Amygdala (tissue), 56 donors: ENCODE measurements at places on chromosomes 4 and X.

DNA sequence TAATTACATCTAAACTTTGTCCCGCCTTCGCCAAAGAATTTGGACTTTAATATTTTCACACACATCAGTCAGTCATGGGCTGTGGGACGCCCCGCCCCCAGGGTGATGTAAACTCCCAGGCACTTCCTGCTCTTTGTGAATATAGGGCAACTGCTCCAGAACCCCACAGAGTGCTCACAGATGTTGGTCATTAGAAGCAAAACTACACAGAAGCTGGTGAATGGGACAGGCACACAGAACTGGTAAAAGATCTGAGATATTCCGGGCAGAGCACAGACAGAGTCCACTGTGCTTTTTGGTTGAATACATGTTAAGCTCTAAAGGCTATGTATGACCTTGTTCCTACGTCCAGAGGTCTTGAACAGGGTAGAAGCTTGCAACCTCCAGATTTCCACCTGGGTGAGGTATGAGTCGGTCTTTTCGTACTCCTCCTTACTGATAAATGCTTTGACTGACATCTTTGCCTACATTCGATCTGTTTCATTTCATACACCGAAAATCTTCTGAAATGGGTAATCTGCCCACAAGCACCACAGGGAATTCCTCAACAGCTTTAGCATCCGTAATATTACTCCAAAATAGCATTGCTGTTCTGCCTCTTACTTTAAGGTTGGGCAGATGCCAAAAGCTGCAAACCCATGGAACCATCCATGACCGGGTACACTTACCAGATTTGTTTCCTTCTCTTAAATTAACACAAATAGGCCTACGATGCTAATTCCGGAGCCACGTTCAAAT, 144.6 kb downstream of the AMELX start:
- no peak for DNase-seq

- DNase-seq: no peak
Measured at GRCh38 chrX:36974911-36975310, 33.3 kb upstream of the FAM47C start.

GRCh38 chr4:173934201-173934600, 349.3 kb downstream of the FBXO8 start:
- DNase-seq: no peak

- DNase-seq: no peak
Measured at GRCh38 chrX:96407981-96408380, 276.7 kb upstream of the DIAPH2 start.

- no peak for DNase-seq
Measured at GRCh38 chr4:185343726-185344581, 51.8 kb downstream of the LRP2BP start.

DNA sequence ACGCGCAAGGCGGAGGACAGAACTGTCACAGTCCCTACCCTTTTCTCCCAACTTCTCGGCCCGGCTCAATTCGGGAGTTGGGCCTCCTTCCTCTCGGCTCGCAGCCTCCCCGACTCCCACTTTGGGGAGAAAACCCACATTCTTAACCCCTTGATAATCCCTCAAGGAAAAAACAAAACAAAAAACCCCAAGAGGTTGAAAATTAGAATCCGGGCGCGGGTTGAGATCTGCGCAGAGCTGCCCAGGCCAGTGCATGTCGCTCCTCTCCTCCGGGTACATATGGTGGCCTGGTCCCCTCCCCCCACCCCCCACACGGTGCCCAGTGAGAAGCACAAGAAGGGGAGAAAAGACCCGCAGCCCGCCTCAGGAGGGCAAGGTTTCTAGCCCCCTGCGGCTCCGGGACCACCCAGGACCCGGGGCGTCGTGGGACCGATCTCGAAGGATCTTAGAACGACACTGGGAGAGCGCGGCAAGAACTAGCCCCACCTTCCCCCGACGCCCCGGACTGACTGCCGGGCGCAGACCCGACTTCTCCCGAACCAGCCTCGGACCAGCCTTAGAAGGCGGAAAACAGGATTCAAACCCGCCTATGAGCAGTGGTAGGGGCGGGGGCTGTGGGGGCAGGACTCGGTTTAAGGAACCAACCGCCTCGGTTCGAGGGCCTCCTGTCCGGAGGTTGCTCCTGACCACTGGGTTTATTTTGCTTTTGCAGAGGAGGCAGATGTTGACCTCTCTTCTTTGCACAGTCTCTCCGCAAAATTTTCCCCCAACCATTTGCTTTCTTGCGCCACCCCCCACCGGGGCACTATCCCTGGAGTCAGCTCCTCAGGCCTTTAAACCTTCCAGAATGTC, 2.5 kb upstream of the PDGFRA start:
- no peak for DNase-seq

- DNase-seq: no peak
Measured at GRCh38 chrX:2696698-2697215, 5.7 kb downstream of the CD99 start.

DNA sequence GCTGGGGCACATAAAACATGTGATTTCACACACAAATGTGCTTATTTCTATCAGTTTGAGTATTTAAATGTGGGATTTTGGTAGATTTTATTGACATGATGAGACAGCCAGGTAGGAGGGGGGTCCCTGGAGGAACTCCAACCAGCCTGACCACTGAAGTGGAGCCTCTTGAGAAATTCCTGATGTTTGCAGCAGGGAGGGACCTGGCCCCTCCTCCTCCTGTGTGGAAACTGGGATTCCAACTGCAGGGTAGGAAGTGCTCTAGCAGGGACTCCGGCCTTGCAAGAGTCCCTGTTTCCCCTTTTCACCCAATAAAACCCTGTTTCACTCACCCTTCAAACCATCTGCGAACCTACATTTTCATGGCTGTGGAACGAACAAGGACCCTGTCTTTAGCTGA, 2224.0 kb upstream of the AGA start:
- DNase-seq: no peak

- peak; percentile 19 for DNase-seq
Measured at GRCh38 chr4:46124773-46125413, 1.0 kb upstream of the GABRG1 start.

GRCh38 chr4:117239434-117239833, 154.1 kb upstream of the TRAM1L1 start:
- DNase-seq: no peak

- no peak for DNase-seq
Measured at GRCh38 chrX:38880296-38880854, 79.1 kb downstream of the MID1IP1 start.

DNA sequence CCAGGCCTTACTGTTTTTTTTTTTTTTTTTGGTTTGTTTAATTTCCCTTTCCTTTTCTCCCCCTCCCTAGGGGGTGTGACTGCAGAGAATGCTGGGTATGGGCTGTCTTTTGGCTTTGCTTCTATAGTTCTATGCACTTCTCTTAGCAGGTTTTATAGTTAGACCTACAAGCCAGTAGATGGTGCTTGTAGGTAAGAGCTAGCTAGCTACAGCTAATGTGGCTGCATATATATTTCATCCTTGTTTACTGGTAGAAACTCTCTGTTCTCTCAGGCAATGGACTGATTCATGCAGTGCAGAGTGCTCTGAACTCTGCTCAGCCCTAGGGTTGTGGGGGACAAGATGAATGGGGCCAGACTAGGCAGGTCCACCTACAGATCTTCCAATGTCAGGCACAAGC, 246.4 kb downstream of the SH2D1A start:
- no peak for DNase-seq

- DNase-seq: no peak
Measured at GRCh38 chr4:95877636-95878035, 37.7 kb downstream of the PDHA2 start.

GRCh38 chr4:76722838-76723237, 175.1 kb downstream of the SOWAHB start:
- DNase-seq: no peak

- no peak for DNase-seq
Measured at GRCh38 chr4:34148322-34148908, 2095.9 kb downstream of the ARAP2 start.

DNA sequence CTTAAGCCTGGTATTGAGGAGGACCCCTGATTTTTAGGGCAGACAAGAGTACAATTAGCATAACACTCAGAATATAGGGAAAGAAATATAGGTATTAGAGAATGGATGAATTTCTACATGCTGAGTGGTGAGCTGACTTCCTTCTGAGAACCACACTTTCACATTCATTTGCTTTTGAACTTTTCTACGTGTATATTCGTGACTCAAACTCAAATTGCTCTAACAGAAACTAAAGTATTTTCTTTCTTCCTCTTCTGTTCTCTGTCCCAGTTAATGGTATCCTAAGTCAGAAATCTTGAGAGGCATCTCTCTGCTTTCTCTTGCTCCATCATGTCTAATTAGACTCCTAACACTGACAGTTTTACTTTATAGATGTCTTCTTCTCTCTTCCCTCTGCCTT, 103.2 kb upstream of the CITED1 start:
- no peak for DNase-seq

- no peak for DNase-seq
Measured at GRCh38 chr4:139975830-139976272, 178.1 kb downstream of the MAML3 start.

- no peak for DNase-seq
Measured at GRCh38 chrX:19907794-19908193, 20.4 kb upstream of the SH3KBP1 start.

GRCh38 chr4:121096629-121097028, 24.3 kb upstream of the NDNF start:
- DNase-seq: no peak

DNA sequence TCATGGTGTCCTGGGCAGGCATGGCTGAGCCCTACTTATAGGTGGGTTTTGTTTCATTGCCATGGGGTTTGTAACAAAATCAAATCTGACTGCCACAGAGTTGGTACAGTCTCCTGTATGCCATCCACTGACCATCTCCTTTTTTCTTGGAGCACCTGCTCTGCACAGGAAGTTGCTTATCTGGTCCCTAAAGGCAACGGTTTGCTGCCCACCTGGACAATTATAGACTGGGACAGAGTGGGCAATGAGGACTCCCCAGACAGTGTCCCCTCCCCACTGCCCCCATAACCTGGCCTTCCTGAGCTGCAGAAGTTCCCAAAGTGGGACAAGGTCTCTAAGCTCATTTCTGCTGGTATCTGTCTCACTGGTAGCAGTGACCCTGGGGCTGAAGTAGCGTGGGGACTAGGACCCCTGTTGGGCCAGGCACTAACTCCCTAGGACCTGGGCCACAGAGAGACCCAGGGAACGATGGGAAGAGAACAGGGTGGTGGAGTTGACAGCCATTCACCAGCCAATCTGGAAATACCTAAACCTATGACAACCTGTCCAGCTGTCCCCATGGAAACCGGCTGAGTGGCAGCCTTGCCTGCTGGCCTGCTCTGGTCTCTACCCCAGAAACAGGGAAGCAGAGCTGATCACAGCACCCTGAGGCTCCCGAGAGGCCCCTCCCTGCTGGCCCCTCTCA, 64.7 kb downstream of the WFS1 start:
- DNase-seq: no peak

DNA sequence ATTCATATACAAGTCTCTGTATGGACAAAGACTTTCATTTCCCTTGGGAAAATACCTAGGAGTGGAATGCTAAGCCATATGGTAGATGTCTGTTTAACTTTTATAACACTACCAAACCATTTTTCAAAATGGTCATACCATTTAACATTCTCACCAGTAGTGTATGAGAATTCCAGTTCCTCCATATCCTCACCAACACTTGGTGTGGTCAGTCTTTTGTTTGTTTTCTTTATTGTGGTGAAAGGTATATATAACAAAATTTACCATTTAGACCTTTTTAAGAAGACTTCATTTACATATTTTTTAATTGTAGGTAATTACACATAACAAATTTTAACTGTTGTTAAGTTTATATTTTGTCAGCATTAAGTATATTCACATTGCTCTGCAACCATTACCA, 12.7 kb upstream of the APLN start:
- no peak for DNase-seq

DNA sequence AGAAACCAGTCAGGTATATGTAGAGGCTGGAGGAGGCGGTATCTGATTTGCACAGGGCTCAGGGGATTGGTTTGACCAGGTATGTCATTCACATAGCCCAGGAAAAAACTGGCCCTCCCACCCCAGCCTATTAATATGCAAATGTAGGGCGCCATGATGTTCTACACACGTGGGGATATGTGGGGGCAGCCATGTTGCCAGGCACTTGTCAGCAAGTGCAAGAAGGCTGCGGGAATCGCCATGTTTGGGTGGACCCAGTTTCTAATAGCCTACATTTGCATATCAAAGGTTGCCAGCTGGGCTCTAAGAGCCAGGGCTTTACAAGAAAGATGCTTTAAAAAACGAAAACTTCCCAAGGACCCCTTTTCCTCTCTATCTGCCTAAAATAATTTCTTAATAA, 335.1 kb downstream of the SMARCA1 start:
- no peak for DNase-seq

GRCh38 chr4:15398732-15399131, 29.1 kb upstream of the C1QTNF7 start:
- DNase-seq: no peak

DNA sequence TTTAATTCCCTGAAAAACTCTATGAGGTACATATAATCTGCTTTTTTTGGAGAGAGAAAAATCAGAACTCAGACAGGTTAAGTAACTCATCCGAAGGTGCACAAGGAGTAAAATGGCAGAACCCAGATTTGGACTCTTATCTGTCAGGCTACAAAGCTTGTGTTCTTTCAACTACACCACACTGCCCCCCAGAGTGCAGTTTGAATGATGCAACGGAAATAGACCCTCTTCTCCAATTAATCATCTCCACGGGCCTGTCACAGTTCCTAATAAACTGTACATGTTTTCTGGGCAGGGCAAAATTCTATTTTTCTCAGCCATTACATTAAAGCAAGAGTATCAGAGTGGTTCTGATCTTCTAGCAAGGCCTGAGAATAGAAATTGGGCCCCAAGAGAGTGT, 35.3 kb upstream of the DCX start:
- DNase-seq: peak; percentile 0

DNA sequence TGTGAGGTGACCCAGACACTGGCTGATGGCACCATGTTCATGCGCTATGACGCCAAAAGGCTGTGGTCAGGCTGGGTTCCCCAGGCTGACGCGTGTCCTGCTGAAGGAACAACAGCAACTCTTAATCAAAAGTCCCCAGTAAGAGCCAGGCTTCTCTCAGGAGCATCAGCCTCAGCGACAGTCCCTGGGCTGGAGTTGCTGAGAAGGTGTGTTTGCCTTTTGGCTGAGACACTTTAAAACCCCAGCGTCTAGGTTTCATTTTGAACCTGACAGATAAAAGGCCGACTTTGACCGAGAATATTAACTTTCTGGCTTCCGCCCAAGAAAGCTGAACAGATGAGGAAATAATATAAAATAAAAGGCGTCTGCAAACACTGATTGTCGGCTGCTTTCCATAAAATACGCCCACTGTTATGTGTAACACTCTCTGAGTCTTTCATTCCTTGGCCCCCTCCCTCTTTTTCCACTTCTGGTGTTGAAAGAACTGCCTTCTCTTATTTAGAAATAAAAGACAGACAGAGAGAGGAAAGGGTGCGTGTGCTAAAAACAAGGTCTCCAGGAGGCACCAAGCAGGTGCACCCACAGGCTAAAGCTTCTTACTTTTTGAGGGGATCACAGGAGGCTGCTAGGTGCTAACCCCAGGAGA, 373.6 kb downstream of the MID1IP1 start:
- DNase-seq: no peak
